ENCODE measurements at places on chromosomes 7 and 10.

- peak; percentile 11 for DNase-seq
Measured at GRCh38 chr7:31027161-31027965, 24.7 kb upstream of the ADCYAP1R1 start.

- DNase-seq: no peak
Measured at GRCh38 chr10:71355886-71356285, 36.8 kb downstream of the SLC29A3 start.

GRCh38 chr10:71531485-71532446 lies 135.0 kb downstream of the CDH23 start:
- DNase-seq: no peak

DNA sequence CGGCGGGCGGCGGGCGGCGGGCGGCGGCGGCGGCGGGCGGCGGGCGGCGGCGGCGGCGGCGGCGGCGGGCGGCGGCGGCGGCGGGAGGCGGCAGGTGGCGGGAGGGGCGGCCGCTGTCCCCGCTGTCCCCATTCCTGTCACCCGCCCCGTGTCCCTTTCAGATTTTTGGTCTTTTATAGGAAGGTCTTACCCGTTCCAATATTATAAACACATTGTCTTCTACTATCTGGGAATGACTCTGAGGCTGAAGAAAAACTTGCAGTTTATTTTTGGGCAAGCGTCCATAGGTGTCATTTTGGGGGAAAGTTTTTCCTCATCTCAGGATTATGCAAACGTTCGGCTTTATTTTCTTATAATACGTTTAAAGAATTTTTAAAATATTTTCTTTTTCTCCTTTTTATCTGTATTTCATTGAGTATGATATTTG lies 578 bp downstream of the ZNF713 start:
- no peak for DNase-seq

- no peak for DNase-seq
Measured at GRCh38 chr10:77699080-77699645, 61.6 kb upstream of the KCNMA1 start.

DNA sequence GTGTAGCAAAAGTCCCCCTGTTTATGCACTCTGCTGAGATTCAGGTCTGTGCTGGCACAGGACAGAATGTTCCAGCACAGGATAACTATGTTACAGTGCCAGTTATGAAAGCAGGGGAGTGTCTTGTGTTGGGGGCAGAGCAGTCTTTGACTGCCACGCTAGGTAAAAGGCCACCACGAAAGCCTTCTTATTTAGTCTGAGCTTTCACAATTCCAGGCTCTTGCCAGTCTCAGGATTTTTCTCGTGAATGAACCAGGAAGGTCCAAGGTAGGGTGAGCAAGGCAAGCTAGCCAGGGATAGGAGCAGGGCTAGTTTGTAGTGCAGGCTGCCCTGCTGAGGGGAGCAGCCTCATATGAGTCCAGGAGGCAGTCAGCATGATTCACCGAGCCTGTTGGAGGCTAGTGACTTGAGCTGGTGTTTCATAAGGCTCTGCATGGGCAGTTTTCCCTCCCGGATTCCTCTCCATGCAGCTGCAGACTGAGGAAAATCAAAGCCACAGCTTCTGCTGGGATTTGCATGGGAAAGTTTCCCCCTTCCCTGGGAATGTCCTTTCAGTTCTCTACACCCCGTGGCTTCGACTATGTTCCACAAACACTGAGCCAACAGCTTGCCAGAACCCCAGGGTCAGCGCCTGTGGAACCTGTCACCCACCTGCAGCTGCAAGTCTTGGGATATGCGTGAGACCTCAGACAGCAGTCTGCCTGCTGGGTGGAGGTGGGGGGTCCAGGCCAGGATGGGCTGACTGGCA lies 112.3 kb downstream of the JCAD start:
- peak; percentile 66 for DNase-seq

DNA sequence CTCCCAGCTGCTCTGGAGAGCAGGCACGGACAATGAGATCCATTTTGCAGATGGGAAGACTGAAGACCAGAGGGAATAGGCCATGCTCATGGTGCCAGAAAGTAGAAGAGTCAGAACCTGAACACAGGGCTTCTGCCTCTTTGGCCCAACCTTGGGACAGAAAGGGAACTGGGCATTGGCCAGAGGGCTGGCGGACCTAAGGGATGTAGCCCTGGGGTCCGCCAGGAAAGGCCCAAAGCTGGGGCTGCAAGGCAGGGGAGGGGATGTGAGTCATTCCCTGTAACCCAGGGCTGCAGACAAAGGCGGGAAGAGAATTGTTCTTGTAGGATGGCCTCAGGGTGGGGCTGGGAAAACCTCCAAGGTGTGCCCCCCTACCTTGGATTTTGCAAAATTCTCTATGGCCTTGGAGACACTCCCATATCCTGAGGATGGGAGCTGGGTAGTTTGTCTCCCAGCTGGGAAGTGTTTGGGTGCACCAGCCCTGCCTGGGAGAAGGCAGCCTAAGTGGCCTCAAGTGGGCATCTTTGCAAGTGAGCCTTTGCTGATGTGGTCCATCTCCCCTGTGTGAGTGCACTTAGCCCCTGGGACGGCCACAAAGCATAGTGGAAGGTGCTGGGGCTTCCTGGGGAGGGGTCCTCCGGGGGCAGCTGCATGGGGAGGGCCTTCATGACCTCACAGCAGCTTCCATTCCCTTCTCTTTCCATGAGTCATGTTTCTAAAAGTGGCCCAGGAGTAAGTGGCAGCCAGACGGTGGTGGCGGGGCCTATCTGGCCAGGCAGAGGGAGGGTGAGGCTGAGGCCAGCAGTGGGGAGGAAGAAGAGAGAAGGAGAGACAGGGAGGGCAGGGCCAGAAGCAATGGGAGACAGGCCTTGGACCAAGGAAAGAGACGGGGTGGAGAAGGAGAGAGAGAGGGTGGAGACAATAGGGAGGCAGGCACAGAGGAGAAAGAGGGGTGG lies 9.2 kb downstream of the AQP1 start:
- DNase-seq: peak; percentile 2

- DNase-seq: no peak
Measured at GRCh38 chr10:78328592-78329404, 295.1 kb downstream of the RPS24 start.

DNA sequence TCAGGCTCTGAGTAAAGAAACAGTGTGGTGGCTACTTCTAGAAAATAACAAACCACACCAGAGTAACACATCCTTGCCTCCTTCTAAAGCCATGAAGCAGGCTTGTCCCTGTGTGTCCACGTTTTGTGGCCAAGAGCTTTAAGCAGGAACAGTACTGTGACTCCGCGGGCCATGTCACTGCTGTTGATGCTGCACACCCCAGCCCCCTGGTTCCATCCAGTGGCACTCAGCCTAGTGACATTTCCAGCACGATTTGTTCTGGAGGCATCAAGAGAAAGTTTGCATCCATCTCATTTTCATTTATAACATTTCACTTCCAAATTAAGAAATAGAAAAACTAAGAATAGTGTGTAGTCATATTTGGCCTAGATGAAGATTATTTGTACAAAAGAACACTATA lies 211.3 kb downstream of the PAXIP1 start:
- DNase-seq: no peak

DNA sequence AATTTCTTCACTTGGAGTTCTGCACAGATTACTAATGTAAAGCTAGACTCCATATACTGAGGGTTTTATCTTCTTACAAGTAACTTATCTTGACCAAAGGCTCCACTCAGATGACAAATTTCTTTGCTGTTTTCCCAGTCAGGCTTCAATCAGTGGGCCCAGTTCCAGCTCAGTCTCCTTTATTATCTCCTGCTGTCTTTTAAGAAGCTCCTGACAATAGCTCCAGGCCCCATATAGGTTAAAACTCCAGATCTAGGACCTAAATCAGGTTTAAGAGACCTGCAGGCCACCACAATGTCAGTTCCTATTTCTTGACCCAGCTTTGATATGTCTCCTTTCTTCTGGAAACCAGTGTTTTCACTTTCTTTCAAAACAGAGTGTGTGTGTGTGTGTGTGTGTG lies 165.2 kb downstream of the RELN start:
- DNase-seq: no peak

DNA sequence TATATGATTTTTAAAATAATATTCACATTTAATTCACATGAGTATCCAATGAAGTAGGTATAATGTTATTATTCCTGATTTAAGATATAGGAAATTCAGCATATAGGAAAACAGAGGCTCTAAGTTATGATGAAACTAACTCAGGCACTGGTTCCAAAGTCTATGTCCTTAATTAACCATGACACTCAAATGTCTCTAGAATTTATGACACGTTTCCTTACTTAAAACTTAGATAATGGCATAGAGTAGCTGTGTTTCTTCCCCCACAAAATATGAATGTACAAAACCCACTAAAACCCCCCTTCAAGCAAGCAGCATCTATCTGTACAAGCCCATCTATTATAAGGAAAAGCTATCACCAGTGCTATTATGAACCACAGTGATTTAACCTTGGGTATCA lies 72.9 kb upstream of the CDK1 start:
- DNase-seq: no peak

DNA sequence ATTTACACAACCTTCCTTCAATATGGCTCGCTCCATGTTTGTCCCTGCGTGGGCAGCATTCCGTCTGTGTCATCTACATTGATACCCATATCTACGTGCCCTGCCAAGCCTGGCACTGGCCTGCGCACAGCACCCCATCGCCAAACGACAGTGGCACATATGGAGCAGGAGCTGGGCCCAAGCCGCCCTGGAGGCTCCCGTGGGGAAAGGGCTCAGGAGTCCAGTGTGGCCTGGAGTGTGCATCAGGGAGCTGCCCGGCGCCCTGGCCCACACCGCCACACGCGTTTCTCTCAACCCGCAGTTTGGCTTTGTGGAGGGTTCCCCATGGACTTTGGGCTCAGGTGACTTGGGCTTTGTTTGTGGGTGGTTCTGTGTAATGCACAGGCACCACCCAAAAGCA lies 273.2 kb downstream of the PTPRN2 start:
- DNase-seq: no peak

- peak; percentile 66 for DNase-seq
Measured at GRCh38 chr10:75575940-75576339, 144.5 kb downstream of the LRMDA start.

All from thyroid gland (tissue), 4 donors.